ENCODE measurements at places on chromosomes 1 and 21.

- no peak for DNase-seq
Measured at GRCh38 chr1:202084791-202085681, 37.7 kb upstream of the GPR37L1 start.

GRCh38 chr1:5250336-5250735 is 595.9 kb downstream of the AJAP1 start:
- no peak for DNase-seq

GRCh38 chr1:238653693-238654321 is 732.6 kb upstream of the CHRM3 start:
- no peak for DNase-seq

DNA sequence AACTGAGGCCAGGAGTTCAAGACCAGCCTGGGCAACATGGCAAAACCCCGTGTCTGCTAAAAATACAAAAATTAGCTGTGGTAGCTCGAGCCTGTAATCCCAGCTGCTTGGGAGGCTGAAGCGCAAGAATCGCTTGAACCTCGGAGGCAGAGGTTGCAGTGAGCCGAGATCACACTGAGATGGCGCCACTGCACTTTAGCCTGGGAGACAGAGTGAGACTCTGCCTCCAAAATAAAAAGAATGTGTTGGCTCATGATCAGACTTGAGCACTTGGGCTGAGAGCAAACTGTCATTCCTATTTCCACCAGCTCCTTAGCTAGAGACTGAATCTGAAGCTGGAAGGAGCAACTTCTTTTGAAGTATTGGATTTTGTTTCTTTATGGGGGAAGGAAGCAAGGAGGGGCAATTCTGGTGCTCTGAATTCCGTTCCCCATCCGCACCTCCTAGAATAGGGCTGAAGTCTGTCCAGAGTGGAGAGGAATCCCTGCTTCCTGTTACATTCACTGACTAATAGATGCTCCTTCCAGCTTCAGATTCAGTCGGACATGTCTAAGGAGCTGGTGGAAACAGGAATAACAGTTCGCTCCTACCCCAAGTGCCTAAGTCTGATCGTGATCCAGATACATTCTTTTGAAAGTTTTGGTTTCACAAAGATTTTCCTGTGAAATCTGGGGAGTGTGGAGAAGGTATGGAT is 3.8 kb downstream of the ZNF672 start:
- DNase-seq, result peak; percentile 34

GRCh38 chr1:24139841-24140425 is 3.0 kb downstream of the IL22RA1 start:
- no peak for DNase-seq

DNA sequence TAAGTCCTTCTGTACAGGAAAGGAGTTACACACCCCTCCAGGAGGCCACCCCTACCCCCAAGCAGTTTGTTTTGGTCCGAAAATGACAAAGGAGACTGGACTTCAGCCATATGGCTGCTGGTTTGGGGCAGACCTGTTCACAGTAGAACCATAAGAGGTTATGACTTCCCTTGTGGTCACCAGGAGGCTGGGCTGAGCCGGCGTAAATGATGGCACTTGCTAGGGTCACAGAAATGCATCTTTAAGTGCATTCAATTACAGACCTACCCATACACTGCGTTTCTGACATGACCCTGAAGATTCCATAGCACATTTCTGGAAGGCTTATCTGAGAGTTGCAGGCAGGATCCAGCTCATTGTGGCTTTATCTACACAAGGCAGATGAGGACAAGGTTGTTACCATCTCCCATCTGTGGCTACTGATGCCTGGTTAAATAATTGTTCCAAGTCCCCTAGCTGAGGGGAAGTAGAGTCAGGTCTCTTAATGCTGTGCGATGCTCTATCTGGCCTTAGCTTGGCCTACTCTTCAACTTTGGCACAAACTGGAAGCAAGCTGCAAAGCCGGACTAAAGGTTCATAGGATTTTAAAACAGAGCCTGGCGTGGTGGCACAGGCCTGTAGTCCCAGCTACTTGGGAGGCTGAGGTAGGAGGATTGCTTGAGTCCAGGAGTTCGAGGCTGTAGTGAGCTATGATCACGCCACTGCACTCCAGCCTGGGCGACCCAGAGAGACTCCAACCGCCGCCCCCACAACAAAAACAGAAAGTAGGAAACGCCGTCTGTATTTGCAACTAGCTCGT is 1.7 kb upstream of the TRIM67 start:
- no peak for DNase-seq

DNA sequence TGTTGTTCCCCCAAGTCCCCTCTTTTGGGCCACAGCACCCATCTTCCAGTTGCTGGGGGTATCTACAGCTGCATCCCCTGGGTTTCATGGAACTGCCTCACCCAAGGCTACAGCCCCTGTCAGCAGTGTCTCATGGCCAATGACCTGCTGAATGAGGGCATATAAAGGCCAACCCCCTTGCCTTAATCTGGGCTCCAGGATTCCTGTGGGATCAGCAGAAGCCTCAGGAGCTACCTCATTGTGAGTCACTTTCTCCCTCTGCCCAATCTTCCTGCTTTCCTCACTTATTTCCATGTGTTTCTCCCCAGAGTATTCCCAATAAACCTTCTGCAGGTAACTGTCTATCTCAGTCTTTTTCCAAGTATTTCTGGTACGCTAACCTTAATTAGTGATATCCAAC is 37.3 kb upstream of the SYT14 start:
- DNase-seq, result no peak

DNA sequence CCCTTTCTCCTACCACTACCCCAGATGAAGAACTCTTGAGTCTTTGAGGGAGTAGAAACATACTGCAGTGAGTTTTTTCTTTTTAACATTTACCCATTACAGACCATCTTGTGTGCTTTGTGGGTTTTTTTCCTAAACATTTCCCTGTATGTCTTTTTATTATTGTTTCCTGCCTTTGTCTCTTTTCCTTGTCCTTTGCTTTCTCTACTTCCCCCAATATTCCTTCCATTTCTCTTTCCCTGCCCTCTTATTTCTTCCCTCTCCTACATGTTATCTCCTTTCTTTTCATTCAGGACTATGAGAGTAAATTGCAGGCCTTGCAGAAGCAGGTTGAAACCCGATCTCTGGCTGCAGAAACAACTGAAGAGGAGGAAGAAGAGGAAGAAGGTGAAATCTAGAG is 79.1 kb upstream of the PGD start:
- DNase-seq, result no peak

- DNase-seq, result no peak
Measured at GRCh38 chr1:223543560-223543959, 121.9 kb downstream of the CAPN8 start.

GRCh38 chr1:108038653-108039236 is 73.8 kb upstream of the VAV3 start:
- no peak for DNase-seq

- no peak for DNase-seq
Measured at GRCh38 chr1:231814021-231814420, 187.4 kb downstream of the DISC1 start.

DNA sequence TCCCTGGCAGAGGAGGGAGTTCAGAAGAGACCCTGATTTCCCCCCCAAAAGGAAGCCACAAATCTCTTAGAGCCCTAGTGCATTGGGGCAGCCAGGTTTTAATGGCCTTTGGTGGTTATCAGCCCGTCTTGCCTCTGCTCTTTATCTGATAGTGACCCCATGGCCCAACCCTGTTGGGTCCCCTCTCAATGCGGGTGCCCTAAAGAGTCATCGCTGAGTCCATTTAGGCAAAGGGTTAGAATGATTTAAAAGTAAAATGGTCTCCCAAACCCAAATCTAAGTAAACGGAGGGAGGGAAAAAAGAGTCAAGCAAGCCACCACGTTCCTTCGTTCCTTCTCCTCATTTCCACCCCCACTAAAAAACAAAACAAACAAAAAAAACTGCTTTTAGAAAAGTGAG is 164.0 kb downstream of the RUNX1 start:
- DNase-seq, result no peak

DNA sequence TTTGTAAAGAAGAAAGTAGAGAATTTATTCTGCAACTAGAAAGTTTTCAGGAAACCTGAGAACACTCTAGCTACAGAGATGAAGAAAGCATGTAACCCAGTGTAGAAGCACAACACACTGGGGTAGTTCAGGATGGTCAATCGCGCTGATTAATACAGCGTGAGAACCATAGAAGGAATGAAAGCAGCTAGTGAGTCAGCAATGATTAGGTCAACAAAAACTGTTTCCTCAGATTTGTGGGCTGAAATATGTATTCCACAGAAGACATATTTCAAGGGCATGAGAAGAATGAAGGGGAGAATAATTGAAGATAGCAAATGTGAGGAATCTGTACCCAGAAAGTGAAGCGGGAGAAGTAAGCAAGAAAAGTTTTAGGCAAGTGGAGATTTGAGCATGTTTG is 97.8 kb upstream of the ADGRL2 start:
- DNase-seq, result no peak

DNA sequence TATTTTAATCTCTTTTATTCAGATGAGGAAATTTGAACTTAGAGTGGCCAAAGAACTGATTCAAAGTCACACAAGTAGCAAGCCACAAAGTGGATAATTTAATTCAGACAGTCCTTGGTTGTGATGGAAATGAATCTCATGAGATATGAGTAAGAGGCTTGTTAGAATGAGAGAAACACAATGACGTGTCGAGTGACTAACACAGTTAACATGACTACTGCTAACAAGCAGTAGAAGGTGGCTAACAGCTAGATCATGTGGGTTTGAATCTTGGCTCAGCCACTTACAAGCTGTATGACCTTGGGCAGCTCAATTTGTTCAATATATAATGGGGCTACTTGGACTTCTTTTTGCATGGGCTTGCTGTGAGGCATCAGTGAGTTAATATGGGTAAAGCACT is 104.5 kb upstream of the LMO4 start:
- DNase-seq, result no peak

GRCh38 chr1:82225421-82226185 is 424.9 kb downstream of the ADGRL2 start:
- DNase-seq, result no peak

DNA sequence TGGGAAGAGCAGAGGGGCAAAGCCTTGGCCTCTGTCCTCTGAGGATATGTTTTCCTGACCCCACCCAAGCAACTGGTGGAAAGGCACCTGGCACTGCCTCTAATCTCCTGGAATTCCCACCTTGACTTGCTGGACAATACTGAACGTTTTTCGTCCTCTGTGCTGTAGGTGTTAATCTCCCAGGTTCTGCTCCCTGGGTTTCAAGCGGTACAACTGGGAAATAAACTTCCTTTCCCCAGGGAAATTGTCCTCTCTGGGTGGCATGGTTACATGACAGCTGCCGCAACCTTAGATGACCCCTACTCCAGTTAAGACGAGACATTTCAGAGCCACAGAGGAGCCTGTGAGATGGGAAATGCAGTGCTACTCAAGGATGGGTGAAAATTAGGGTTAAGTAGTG is 57.3 kb upstream of the BCAR3 start:
- no peak for DNase-seq

DNA sequence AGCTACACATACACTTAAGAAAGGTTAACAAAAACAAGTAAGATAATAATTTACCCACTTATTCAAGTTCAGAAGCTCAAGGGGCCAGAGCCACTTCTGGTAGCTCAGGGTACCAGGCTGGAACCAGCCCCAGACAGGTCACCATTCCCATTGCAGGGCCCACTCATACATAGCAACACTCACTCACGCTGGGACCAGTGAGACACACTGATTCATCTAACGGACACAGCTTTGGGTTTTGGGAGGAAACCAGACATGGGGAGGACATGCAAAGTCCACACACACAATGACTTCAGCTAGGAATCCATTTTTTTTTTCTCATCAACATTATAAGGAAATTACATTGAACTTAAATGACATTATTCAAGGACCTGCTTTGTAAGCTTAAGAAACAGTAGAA is 169.1 kb downstream of the ZC3H11B start:
- no peak for DNase-seq

DNA sequence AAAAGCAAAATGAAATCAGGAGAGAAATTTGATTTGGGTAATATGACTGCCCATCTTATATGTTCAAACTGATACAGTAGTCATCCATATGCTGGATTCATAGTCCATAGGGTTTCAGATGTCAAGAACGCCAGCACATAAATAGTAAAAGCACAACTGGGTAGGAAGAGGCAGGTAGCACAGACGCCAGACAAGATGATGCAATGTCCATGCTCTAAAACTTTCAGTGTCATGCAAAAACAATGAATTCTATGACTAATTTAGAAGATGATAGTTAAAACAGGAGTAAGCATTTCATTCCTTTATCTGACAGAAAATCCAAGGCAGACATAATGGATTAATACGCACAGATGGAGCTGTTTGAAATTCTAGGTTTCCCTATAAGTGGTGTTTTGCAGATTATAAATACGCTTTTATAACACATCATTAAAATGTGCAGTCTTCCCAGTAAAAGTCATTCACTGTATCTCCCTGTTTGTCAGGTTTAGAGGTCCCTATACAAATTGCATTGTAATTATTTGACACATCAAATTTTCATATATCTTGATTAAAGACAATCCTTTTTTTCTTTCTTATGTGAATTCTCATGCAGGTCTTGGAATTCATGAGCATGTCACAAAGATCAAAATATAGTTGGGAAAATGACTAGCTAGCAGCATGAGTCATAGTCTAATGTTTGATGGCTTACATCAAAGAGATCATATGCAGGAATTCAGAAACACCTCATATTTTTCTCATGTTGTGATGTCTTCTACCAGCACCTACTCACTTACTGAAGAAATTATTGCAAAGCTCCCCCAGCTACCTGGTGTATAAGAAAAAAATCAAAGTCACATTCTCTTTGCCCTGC is 139.9 kb downstream of the DSCAM start:
- no peak for DNase-seq

- peak; percentile 62 for DNase-seq
Measured at GRCh38 chr1:116377541-116378529, 4.8 kb downstream of the ATP1A1 start.

GRCh38 chr1:27342391-27342777 is 562 bp downstream of the SYTL1 start:
- no peak for DNase-seq

- no peak for DNase-seq
Measured at GRCh38 chr1:155013632-155014031, 11.0 kb downstream of the ZBTB7B start.

- DNase-seq, result no peak
Measured at GRCh38 chr1:228029281-228029680, 22.5 kb downstream of the WNT3A start.

- DNase-seq, result no peak
Measured at GRCh38 chr1:205600085-205600484, 31.7 kb downstream of the ELK4 start.

GRCh38 chr1:22264464-22265341 is 121.8 kb upstream of the WNT4 start:
- DNase-seq, result no peak

- DNase-seq, result no peak
Measured at GRCh38 chr1:159066108-159066507, 10.5 kb downstream of the AIM2 start.

GRCh38 chr1:229951856-229952534 is 115.0 kb upstream of the GALNT2 start:
- DNase-seq, result no peak

DNA sequence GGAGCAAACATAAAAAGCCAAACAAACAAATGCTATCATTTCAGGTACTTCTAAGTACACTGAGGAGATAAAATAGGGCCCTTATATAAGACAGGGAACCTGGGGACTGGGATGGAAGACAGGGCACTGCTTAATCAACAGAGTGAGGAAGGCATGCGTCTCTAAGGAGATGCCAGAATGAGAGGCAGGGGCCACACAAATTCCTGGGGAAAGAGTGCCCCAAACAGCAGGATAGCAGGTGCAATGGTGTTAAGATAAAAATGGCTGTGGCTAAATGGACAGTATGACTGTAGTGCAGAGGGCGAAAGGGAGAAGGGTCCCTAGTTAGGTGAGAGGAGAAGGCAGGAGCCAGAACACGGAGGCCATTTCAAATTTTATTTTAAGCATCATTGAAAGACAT is 113.9 kb downstream of the ZBTB18 start:
- no peak for DNase-seq

GRCh38 chr1:109932679-109933078 is 22.0 kb downstream of the CSF1 start:
- no peak for DNase-seq
